ENCODE measurements at places on chromosomes 3 and 15.

DNA sequence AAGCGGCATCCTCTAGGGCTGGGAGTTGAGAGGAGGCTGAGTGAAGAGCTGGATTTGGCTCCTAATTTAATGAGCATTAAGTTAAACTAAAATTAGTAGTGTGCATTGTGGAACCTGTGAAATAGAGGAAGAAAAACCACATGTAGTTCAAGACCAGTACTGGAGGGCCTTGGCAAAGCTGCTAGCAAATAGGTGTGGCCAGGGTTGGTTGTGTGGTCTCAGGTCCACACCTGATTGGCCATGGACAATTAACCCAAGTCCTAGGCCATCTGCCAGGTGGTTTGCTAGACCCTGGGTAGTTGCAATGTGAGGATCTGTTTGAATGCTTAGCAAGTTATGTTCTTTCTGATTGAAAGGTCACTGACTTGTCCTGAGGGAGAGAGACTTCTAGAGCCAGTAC lies 275.5 kb downstream of the PDCD6IP start:
- DNase-seq = no peak

DNA sequence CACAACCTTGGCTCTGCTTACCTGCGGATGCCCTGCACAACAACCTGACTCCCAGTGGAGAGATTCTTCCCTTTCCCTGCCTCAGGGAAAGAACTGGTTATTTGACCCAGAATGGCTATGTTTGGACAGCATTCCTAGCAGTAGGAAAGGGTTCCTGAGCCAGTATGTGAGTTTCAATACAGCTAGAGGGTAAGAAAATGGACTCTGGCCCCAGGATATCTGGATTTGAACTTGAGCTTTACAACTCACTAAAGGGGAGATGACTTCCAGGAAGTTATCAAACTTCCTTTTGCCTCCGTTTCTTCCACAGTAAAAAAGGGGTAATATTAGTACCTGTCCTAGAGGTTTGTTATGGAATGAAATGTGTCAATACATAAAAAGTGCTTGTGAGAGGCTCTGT lies 28.1 kb upstream of the PLSCR4 start:
- no peak for DNase-seq

DNA sequence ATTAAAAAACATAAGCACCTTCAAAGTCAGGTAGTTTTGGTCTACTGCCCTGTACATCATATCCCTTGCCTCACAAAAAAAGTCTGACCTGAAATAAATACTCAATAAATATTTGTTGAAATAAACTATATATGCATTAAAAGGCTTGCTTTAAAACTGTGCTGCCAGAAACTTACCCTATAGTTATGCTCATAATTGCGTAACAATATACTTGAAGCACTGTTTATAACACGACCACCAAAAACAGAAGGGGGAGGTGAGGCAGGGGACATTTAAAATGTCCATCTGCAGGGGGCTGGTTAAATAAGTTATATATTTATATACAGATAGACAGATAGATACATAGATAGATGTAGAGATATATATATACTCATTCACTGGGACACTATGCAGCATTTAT lies 549.5 kb downstream of the MAGI1 start:
- no peak for DNase-seq

DNA sequence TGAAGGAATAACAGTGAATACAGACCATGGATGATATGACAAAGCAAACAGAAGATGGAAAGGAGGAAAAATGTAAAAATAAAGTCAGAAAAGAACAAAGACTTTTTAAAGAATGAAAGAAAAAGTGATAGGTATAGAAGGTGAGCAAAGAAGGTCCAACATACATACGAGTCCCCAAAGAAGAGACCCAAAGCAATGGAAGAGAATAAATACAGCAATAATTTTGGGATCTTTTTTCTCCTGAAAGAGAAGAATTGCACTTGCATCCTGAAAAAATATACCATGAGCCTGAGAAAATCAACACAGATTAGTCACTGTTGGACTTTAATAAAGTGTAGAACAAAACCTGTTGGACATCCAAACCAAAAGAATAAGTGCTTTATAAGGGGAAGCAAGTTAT lies 85.3 kb upstream of the SLC6A1 start:
- no peak for DNase-seq

DNA sequence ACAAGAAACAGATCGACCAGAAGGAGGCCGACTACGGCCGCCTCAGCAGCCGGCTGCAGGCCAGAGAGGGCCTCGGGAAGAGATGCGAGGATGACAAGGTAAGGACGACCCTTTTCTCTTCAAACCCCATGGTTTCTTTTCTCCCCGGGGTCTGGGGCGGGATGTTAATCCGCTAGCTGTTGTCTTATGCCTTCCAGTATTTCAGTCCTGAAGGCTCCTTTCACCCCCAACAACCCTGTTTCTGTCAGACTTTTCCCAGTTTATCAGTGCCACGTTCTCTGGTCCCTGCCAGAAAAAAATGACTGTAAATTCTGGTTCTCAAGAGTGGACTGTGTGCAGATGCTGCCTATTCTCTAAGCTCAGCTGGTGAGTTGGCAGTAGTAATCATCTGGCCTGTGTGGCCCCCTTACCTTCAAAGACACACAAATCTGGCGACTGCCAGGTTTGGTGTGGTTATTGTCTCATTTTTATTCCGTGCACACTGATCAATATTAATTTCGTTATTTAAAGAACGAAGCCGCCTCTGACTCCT lies 806 bp downstream of the GOLM2 start:
- no peak for DNase-seq

GRCh38 chr3:16849795-16850194 lies 35.0 kb upstream of the PLCL2 start:
- no peak for DNase-seq

GRCh38 chr15:57228395-57228794 lies 147.9 kb upstream of the CGNL1 start:
- DNase-seq = no peak

DNA sequence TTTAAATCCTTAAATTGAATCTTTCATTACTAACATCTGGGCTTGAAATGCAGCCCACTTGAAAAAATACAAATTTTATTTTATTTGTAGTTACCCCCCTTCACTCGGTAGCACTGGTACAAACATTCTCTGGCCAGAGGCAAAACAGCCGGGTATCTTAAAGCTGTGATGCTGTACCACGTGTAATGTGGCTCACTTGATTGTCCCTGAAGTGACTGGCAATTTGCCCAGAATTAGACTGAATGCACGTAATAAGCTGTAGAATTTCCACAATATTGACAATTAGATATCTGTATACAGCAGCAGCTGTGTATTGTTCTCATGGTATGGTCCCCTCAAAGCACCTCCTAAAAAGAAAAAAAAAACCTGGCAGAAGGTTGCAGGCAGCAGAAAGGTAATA lies 192.8 kb upstream of the TBC1D5 start:
- no peak for DNase-seq

DNA sequence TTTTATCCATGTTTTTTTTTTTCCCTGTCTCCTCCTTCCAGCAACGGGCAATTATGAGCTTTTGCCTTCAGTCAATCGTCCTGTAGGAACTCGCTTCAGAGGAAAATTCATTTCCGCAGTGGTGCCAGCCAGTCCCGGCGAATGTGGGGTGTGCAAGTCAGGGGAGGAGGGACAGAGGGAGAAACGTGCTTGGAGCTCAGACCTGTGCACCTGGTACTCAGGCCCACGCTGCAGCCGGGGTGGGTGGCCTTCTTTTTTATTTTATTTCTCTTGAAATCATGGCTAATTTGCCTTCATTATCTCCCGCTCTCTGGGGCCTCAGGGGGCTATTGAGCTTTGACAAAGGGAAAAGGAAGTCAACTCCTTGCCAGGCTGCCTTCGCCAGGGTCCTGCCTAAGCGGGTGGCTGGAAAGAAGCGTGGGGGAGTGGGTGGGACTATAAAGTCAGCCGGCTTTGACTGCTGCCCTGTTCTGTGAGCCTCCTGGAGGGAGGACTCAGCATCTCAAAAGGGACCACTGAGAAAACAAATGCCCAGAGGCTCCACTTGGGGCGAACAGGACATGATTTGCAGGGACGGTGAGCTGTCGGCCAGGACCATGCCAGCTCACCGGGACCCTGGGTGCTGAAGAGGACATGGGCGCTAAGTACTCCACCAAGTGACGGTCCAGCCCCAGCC lies 5.5 kb downstream of the GRIP2 start:
- DNase-seq = no peak

DNA sequence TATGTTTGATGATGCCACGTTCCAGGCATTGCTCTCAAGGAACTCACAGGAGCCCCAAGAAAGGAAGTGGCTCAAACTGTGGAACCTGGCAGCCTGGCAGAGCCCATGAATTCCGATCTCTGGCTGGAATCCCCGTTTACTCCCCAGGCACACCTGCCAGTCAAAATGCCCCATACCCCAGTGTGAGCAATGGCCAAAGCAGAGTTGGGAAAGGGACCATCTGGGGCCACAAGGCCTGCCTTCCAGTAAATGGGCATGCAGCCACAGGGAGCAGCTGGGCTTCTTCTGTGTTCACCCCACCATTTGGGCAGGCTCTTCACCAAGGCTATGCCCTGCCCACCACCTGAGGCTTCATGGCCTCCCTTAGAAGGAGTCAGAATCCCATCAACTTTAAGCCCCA lies 257.0 kb upstream of the GOLGA6L4 start:
- no peak for DNase-seq

- no peak for DNase-seq
Measured at GRCh38 chr3:10467204-10467603, 38.2 kb downstream of the ATP2B2 start.

GRCh38 chr3:62571916-62572315 lies 198.6 kb upstream of the FEZF2 start:
- DNase-seq = no peak

- DNase-seq = no peak
Measured at GRCh38 chr15:86876387-86876944, 796.8 kb downstream of the AGBL1 start.

DNA sequence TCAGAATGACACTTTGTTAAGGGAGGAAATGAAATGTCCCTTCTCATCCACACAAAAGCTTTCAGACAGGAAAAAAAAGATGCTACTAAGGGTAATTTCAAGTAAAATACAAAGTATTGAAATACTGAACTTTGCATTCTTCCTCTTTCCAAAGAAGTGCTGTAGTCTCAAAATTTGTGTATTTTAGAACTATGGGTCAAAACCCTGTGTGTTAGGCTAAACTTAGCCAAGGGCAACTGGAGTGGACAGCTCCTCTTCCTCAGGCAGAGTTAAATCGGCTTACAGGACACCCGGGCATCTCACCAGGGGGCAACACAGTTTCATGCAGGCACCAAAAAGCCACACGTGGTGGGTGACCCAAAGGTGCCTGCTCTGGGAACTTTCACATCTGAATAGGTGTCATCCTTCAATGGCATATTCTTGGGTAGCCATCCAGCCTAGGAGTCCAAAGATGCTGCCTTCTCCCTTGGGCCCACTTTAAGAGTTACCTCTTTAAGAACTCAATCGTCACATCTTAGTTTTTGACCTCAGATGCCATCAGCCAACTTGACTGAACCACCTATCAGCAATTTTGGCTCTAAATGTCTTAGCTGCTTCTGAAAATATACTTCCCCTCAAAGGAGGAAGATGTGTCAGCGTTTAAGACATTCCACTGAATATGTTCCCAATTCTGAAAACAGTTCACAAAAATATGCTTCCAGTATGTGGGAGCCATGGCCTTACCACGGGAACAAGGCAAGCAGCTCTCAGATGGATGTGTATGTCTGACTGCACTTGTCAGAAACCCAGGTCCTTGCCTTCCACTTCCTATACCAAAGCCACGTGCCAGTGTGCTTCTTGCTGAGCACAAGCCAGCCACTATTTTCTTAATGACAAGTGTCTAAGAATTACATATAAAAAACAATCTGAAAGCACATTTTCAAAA lies 32.2 kb upstream of the MUC13 start:
- no peak for DNase-seq

- DNase-seq = no peak
Measured at GRCh38 chr3:25468866-25469319, 40.8 kb downstream of the RARB start.

DNA sequence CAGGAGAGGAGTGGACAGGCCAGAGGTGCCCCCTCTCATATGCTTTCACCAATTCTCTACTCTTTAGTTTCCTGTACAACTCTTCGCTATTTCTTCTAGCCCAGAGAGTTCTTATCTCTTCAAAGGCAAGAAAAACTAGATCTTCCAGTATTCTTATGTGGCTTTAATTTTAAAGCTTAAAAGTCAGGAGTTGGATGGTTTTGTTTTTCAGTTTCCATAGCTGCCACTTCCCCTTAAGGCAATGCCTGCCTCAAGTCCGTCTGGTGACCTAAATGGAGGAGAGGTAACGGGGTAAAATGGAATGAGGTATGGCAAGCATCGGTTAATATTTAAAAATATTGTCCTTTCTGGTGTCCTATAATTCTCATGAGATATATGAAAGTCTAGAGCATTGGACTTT lies 11.4 kb upstream of the VGLL3 start:
- DNase-seq = no peak

DNA sequence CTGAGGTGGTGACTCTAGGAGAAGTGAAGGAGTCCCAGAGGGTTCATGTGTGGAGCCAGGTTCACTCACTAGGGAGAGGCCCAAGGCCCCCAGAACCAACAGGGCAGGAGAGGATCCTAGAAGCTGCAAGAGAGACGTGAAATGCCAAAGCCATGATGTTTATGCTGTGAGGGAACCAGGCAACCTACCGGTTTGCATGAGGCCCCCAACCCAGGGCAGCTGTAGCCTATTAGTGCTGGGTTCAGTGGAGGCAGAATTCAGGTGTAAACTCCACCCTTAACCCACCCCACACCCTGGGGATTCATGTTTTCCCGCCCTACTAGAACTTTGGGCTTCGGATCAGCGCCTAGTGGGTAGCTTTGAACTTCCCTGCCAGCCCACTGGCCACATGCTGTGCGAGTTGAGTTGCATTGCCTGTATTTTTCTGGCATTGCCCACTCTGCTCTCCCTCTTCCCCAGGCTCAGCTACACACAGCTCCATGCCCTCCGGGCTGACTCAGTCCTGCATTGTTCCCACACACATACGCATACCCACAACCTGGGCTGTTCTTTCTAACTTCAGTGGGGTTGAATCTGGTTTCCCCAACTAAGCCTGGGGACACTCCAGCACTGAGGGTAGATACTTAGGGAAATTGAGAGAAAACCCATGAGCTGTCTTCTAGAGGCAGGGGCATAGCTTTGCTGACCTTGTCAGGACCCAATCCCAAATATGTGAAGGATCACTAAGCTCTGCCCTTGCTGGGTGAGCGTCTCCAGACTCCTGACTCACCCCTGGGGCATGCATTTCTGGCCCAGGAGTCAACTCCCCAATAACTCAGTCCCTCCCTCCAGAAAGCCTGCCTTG lies 2.0 kb upstream of the ZBTB47 start:
- DNase-seq = no peak

- DNase-seq = peak; percentile 24
Measured at GRCh38 chr15:43204016-43204901, 16.6 kb downstream of the EPB42 start.

GRCh38 chr3:115502128-115502527 lies 121.2 kb upstream of the GAP43 start:
- DNase-seq = no peak

- DNase-seq = no peak
Measured at GRCh38 chr3:185797993-185798830, 26.6 kb downstream of the IGF2BP2 start.

- no peak for DNase-seq
Measured at GRCh38 chr3:136197159-136197793, 1.1 kb upstream of the MSL2 start.

GRCh38 chr15:90345857-90346256 lies 6.2 kb upstream of the ZNF774 start:
- no peak for DNase-seq
